ENCODE measurements at places on chromosomes 1 and 21.

GRCh38 chr1:108054396-108054795 lies 89.4 kb upstream of the VAV3 start:
- no peak for DNase-seq

- peak; percentile 50 for DNase-seq
Observed at GRCh38 chr21:36630485-36631206, 68.3 kb upstream of the SIM2 start.

GRCh38 chr21:41557884-41558283 lies 49.9 kb upstream of the TMPRSS2 start:
- DNase-seq = no peak

DNA sequence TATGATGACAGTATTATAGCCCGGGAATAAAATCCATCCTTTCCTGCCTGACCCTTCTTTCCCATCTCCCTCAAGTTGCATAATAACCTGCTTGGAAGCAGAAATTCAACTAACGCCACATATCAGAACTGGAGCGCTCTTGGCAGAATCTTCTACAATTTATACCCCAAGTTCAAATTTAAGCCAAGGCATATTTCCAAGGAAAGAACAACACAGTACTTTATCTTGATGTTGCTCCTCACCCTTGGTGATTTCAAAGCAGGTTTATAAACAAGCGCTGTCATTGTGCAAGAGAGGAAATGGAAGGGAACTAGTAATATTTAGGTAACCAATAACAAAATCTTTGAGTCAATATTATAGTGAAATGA lies 38.0 kb upstream of the PTGFRN start:
- no peak for DNase-seq

DNA sequence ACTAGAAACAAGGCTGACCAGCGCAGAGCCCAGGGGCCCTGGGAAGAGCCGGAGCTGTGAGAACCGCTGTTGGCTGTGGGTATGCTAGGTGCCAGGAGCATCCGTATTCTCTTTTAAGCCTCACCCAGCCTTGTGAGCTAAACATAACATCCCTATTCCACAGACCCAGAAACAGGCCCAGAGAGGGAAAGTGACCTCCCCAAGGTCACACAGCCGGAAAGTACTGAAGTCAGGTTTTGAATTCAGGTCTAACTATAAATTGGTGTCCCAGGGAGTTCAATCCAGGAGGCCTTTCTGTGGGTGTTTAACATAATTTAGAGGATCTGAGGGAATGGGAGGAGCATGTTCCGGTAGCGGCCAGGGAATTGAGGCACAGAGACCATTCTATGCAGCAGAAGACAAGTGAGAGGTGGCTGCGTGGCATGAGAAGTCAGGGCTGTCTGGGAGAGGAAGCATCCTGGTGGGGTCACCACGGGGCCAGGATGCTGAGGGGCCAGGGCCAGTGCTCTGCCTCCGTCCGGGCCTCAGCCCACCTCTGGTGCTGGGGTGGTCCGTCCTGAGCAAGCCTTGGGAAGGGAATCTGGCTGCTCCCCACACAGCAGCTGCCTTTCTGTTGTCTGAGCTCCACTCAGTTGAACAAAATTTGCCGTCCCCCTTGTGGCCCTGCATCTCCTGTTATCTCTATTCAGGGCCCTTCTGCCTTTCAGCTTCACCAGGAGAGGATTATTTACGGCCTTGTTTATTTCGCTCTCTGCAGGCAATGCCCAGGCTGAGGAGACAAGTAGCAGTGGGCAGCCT lies 338.8 kb upstream of the VAMP3 start:
- DNase-seq = no peak

DNA sequence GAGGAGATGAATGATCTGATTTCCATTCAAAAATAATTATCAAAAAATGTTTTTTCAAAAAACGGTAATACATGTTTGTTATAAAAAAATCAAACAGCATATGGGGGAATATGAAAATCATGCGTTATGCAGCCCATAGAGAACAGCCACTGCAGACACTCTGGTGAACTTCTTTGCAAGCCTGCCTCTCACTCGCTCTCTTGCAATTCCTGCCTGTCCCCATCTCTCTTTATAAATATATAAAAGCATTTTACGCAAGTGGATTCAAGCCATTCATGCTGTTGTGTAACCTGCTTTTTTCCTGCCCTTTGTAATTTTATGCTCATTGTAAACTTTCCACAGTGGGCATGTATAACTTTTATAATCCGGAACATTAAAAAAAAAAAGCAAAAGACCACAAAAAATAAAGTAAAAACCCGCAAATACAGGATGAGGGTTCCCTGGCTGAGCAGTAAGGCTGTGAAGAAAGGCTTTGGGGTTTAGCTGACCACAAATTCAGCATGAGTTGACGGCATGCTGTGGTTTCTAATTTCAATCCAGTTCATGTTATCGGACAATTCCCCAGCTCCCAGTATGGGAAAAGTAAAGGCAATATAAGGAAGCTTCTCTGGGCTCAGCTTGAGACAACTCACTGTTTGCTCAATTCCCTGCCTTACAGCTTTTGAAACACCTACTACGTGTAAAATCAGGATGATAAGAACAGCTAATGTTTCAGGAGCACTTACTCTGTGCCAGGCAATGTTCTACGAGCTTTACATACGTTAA lies 52.8 kb upstream of the ZBTB40 start:
- no peak for DNase-seq

GRCh38 chr1:244089561-244089960 lies 38.5 kb downstream of the ZBTB18 start:
- no peak for DNase-seq

- DNase-seq = peak; percentile 48
Observed at GRCh38 chr21:41766883-41767605, at the start of gene RIPK4. Gene RIPK4 (minus strand): TSS chr21:41767052. CDS start chr21:41767041, 11 bp downstream.
